ENCODE measurements at places on chromosomes 3 and 15.

DNA sequence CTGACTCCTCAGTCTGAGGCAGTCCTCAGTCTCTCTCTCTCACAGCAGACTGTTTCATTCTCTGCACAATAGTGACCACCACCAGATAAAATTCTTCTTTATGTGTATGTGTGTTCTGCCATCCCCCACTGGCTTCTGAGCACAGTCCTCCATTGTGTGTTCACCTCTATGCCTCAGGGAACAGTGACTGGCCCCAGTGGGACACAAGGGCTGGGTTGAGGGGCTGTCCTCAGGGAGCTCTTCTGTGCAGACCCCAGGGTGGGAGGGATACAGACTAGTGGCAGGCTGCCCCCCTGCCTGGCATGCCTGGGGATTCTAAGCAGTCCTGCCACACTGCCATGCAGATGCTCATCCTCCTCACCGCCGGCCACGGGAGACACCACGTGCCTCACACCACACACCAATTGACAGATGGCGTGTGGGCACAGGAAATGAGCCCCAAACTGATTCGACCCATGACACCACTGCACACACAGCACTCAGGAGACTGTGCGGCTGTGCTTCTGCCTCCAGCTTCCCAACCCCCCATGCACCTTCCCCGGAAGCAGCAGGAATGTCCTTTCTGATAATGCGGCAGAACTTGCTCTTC, 237.6 kb upstream of the CHRNA7 start:
- no peak for DNase-seq

DNA sequence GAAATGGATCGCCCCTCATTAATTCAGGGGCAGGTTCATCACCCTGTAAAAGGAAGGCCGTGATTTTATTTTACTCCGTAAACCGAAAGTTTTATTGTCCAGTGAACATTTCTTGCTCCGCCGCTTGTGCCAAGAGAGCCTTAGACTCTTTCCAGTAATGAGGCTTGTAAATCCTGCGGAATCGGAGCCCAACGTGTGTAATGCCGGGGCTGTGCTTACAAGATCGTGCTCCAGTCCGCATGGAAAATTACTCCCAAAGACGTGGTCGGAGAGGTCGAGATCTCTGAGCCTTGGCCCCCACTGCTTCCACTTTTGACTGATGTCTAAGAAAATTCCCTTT, 649 bp upstream of the PLOD2 start:
- no peak for DNase-seq

DNA sequence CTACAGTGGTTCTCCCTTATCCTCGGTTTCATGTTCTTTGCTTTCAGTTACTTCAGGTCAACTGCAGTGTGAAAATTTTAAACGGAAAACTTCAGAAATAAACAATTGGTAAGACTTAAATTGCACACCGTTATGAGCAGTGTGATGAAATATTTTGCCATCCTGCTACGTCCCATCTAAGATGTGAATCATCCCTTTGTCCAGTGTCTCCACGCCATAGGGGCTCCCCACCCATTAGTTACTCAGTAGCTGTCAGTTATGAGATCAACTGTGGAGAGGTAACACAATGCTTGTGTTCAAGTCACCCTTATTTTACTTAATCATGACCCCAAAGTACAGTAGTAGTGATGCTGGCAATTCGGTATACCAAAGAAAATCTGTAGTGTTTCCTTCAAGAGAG, 47.4 kb downstream of the TJP1 start:
- no peak for DNase-seq

GRCh38 chr3:147218965-147219364, 187.4 kb downstream of the ZIC4 start:
- DNase-seq: no peak

- DNase-seq: no peak
These were observed 459.3 kb upstream of the AGTR1 start for GRCh38 chr3:148238421-148238821.

- DNase-seq: no peak
These were observed 37.7 kb downstream of the TM4SF4 start for GRCh38 chr3:149512073-149512782.

- DNase-seq: no peak
These were observed 91.3 kb upstream of the PRR23E start for GRCh38 chr3:127101411-127102187.

Measured in stimulated activated CD4-positive, alpha-beta T cell treated with anti-CD3 and anti-CD28 coated beads, TNF-alpha, amount 100 ng/mL, for 1 hour (primary cell).